ENCODE measurements at places on chromosomes 1 and 21.

GRCh38 chr1:14181191-14181795, 417.2 kb upstream of the KAZN start:
- DNase-seq, result no peak

DNA sequence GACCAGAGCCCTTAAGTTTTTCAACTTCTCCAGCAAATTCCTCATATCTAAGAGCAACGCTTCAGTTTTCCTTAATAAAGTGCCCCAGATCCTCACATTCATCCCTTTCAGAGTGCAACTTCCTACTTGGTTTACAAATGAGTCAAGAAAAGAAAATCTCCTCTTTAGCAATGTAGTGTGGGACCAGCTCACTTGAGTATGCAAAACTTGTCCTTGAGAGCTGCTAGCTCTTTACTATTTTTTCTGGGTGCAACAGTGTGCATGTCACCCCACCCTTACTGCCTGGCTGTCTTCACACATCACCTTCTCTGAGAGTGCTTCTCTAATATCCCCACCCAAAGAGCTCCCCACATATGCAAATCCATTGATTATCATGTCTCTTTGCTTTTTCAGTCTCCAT, 203.1 kb upstream of the CAMK1G start:
- no peak for DNase-seq

DNA sequence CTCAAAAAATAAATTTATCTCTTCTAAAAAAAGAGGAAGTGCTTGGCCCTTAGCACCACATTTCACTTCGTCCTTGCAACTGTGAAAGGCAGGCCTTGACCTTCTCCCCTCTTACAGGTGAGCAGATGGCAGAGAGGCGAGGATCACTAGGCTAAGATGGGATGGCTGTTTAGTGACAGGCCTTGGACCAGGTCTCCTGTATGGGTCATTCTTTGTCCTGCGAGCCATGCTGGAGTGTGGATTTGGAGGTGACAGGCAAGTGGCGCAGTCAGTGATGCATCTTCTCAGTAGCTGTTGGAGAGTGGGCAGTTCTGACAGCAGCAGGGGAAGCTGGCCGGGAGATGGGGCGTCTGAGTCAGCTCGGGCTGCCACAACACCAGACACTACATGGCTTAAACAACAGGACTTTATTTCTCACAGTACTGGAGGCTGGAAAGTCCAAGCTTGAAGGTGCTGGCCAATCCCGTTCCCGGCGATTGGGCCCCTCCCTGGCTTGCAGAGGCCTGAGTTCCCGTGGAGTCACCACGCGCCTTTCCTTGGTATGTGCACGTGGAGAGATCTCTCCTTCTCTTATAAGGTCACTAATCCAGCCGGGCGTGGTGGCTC, 16.5 kb downstream of the SLC27A3 start:
- DNase-seq, result no peak

DNA sequence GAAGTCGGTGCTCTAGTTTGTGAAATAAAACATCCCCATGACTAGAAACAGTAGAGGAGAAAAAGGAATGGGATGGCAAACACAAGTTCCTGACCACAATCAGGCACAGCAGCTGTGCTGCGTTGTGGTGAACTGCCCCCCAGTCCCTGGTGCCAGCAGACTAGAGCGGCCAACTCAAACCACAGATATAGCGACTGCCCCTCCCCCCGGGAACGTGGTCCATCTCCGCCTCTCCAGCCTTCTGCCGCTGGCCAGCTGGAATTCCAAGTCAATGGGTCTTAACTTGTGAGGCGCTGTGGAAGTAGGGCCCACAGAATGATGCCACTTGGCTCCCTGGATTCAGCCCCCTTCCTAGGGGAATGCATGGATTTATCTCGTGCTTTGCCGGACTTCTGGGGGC, 41.6 kb upstream of the ZNF678 start:
- DNase-seq, result no peak

- no peak for DNase-seq
Observed at GRCh38 chr1:182616130-182617013, 12.2 kb upstream of the RGS16 start.

GRCh38 chr1:247884797-247885413, 10.5 kb upstream of the OR2W3 start:
- no peak for DNase-seq

- DNase-seq, result no peak
Observed at GRCh38 chr1:11046625-11047365, at the start of gene MASP2. TSS of gene MASP2 (minus strand) at chr1:11047239. CDS start at chr1:11047207, 32 bp downstream.

- no peak for DNase-seq
Observed at GRCh38 chr21:43779660-43780059, 3.6 kb upstream of the CSTB start.

- peak; percentile 17 for DNase-seq
Observed at GRCh38 chr1:203408486-203409481, 57.9 kb upstream of the FMOD start.

DNA sequence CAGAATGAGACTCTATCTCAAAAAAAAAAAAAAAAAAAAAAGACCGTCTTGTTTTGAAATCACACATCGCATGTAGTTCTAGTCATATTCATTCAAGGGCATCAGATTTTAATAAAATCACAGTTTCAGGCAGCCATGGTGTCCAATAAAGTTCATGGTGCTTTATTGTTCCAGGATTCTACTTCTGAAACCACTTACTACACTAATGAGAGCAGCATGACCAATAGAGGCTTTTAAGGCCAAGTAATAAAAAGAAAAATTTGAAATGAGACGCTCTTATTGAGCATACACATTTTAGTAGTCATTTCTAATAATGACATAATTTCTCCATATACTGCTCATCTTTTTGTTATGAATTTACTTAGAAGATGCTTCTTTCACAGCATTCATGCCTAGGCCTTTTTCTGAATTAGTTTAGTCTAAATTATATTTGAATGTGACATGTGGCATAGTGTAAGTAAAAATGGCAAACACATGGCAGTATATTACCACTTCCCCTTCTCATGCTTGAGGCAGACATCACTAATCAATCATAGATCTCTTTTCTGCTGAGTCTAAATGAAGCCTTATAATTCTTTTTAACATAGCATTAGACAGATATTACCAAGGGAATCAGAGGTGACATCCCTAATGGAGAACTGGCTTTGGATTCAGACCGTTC, 18.5 kb downstream of the NTMT2 start:
- DNase-seq, result no peak

DNA sequence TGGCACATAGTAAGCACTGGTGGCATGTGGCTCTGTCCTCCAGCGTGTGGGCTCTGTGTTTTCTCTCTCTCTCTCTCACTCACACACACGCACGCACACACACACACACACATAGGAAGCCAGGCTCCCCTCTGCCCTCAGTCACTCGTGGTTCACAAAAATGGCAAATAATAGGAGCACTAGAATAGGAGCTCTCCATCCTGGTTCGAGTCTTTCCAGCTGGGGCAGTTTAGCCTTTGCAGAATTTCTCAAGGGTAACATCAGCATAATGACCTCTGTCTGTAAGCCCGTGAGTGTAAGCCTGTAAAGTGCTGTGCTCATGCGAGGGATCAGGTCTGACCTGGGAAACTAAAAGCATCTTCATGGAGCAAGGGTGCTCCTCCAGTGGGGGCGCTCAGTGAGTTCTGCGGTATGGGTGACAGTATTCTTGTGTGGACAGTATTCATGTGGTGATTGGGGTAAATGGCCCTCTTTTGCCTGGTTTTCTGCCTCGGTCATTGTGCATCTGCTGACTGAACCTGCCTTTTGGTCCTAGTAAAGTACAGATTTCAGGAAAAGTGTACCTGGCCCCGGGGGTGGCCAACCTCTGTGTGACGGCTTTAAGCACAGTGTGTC, 842 bp upstream of the ZC3H12A start:
- DNase-seq, result peak; percentile 34

GRCh38 chr1:230222678-230223077, 155.6 kb downstream of the GALNT2 start:
- DNase-seq, result no peak

DNA sequence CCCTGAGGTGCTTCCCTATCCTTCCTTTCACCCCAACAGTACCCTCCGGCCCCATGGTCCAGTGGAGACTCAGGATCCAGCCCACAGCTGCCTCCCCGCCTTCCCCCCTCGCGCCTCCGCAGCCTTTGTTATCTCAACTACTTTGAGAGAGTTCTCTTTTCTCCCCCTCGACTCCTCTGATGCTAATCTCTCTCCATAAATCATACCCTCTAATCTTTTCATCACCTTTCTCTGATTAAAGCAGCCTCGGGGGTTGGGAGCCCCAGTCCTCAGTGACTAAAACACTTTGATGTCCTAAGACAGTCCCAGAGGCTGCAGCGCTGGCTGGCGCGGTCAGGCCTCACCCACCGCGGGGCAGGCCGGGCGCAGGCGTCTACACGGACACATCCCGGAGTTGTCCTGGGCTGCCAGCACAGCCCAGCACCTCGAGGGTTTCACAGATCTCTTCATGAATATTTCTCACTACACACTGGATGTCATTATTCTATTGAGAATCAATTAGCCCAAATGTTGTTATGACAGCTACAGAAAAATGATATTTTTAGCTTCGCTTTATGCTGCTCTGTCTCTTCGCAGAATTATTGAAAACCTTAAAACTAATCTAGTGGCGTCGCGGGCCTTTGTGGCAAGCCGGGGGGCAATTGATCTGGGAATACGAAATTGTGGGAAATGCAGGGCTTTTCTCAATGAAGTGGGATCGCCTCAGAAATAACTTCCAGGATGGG, 289.5 kb downstream of the RRAGC start:
- DNase-seq, result no peak

GRCh38 chr21:28856588-28857250, 136.0 kb downstream of the LTN1 start:
- DNase-seq, result peak; percentile 22

DNA sequence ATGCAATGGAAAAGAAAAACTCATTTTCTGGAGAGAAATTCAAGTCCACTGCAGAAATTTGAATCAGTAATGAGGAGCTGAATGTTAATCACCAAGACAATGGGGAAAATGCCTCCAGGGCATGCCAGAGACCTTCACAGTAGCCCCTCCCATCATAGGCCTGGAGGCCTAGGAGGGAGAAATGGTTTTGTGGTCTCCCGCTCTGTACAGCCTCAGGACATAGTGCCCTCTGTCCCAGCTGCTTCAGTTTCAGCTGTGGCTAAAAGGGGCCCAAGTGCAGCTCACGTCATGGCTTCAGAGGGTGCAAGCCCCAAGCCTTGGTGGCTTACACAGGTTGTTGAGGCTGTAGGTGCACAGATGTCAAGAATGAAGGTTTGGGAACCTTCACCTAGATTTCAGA, 223.0 kb downstream of the GRIK1 start:
- DNase-seq, result no peak

- no peak for DNase-seq
Observed at GRCh38 chr1:114134518-114134917, 19.2 kb downstream of the SYT6 start.

- no peak for DNase-seq
Observed at GRCh38 chr1:64176659-64177058, 26.8 kb upstream of the UBE2U start.

- DNase-seq, result no peak
Observed at GRCh38 chr21:42433946-42434551, 30.3 kb downstream of the UBASH3A start.

DNA sequence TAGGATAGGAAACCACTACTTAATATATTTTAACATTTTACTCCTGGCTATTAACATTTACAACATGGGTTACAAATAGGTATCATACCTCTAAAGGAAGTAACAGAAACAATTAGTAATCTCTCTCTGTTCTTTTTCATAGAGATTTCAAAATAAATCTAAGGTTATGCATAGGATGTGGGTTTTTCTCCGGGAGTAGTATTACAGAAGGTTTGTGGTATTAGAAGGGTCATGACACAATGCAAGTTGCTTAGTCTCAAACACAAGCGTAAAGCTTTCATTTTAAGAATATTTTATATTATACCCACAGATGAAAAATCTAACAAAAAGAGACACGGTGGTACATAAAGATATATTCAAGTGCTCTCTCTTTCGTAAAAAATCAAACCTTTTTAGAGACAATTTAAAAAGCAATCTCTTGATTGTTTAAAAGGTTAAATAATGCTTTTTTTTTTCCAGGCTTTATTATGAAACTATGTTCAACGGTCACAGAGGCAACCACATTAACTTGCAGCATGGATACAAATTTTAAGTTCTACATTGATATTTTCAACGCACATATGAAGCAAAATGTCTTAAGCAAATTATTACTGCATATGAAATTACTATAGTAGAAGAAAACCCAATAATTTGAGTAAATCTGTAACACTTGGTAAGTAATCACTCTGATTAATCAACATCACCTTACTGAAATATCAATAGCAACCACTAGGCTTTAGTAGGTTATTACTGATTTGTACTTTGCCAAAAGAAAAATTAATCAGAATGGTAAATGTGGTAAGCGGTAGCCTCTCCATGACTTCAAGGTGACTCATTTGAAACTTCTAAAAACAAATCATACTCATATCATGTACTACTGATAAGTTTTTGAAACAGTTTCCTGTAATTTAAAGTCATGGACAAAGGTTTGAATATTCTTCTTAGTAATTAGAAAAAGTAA, 97.4 kb upstream of the GFI1 start:
- no peak for DNase-seq

DNA sequence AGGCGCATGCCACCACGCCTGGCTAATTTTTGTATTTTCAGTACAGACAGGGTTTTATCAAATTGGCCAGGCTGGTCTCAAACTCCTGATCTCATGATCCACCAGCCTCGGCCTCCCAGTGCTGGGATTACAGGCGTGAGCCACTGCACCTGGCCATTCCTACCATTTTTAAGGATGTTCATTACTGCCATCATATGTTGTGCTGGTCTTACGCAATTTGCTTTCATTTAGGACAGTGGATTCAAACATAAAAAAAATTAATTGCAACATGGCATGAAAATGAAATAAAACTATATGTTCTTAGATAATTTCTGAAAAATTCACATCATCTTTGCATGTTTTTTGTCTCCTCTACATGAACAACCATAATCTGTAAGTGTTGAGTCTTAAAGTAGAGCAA, 527.7 kb downstream of the LTN1 start:
- DNase-seq, result no peak

GRCh38 chr1:208506812-208507211, 262.6 kb upstream of the PLXNA2 start:
- DNase-seq, result no peak

DNA sequence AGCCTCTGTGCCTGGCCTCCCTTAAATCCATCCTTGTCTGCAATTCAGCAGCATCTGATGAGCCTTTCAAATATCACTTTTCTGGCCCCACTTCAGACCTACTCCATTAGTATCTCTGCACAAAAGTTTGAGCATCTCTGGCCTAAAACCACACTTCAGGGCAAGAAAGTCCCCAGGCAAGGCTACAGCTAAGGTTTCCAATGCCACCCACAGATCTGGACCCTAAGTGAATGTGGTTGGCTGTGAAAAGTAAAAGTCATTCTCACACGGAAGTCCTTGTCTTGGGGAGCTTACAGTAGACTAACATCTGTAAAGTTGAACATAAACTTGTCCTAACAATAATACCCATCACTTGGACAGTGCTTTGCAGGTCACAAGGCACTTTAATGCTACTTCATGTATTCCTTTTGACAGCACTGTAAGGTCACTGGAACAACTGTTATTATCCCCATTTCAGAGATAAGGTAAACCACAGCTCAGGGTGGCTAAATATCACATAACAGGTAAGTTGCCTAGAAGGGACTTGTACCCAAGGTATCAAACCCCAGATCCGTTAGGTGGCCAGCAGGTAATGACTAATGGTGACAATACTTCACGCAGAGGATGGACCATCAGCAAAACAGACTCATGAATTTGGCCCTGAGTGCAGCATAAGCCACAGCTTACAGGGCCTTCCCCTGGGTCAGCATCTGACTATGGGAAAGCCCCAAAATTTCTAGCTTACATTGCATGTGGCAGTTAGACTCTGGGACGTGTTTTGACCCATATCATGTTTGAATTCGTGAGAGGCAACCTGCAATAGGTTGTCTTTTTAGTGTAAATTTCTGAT, 356.0 kb downstream of the HHAT start:
- DNase-seq, result no peak
